ENCODE measurements at places on chromosomes 5 and 9.

- DNase-seq: no peak
Observed at GRCh38 chr5:103272377-103272776, 13.8 kb downstream of the MACIR start.

GRCh38 chr9:1531424-1531823 is 481.3 kb downstream of the DMRT2 start:
- DNase-seq: no peak

- DNase-seq: no peak
Observed at GRCh38 chr9:108565651-108566378, 290.0 kb downstream of the ACTL7B start.

DNA sequence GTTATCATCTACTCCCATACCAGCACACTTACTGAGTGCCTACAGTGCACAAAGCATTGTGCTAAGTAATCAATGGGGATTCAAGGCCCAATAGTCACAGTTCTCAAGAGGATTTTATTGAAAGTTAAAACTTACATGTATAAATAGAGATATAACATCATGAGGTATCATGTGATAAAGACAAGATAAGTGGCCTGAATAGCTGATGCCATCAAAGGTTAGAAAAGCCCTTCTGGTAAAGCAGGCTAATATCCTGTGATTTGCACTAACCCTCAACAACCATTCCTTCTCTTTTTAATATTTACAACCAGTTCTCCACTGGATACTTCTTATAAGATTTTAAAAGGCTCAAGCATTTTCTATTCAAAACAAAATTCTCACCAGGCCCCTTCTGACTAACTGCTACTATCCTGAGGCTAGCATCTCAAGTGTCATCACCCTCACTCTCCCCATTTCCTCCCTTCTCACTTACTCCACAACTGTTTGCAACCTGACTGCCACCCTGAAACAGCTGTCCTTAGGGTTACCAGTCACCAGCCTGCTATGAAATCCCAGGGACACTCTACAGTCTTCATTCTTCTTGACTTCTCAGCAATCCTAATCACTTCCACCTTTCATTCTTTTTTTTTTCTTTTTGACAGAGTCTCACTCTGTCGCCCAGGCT is 377.9 kb downstream of the ENC1 start:
- DNase-seq: no peak

DNA sequence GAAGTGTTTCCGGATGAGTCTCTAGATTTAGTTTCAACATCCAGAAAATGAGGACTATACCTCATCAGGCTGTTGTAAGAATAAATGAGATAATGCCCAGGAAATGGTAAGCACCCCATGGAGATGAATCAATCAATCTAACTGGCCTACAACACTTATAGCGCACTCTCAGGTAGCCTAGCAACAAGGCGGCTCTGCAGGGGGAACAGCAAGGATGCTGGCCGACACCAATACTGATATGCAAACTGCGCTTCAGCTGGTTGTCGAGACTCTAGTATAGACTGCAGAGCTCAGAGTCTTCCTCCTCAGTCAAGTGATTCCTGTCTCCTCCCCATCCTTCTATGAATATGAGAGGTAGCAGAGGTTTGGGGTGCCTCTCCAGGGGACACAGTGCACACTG is 218.8 kb upstream of the WWC1 start:
- DNase-seq: no peak

DNA sequence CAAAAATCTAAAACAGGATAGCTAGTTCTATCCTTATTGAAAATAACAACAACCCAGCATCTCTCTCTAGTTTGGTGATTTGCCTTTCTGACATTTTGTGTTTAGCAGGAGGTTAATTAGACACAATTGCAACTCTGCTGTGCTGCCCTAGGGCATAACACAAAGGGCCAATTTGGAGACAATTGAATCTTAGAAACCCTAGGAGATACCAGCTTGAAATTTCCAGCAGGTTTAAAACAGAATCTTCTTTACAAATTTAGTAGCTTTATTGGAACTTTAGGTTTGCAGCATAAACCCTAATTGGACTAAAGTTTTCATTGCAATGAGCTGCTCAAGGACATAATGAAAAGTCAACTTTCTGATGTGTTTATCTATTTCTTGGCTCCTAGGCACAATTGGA is 166.7 kb upstream of the FER start:
- DNase-seq: no peak

- no peak for DNase-seq
Observed at GRCh38 chr5:56402266-56403220, 169.4 kb upstream of the ANKRD55 start.

DNA sequence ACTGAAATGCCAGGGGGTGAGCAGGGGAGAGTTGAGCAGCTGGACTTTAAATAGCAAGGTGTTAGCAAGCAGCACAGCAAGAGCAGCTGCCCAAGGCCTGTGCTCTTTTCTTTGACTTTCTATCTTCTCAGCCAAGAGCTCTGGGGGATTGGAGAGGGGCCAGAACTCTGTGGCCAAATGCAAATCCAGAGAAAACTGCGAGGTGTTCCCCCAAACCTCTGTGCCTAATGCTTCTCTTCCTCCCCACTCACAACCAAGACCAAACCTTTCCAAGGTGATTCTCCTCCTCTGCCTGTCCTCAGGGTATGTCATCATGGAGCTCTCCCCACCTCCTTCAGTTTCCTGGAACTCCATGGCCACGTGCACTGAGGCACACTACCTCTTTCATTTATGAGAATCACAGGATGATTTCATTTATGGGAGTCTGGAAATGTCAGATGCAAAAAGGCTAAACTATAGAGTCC is 118.7 kb upstream of the WWC1 start:
- DNase-seq: no peak

DNA sequence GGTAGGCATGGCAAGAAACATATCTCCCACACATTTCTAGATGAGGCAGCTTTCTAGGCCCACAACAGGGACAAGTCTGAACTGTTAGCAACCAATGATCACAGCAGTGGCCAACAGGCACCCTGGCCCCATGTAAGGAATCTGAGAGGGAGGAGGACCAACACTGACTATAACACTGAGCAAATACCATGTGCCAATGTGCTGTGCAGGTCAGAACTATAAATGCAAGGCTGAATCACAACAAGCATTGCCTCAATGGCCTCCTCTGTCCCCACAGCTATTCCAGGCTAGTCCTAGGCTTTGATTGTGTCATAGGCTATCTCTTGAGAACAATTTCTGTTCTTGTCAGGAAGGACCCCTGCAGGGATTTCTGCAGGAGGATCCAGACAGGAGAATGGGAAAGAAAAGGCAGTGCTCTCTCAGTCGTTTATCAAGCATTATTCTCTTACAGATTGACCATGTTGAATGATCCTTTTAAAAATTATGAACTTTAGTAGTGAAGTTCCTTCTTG is 221.2 kb downstream of the TLE1 start:
- no peak for DNase-seq

DNA sequence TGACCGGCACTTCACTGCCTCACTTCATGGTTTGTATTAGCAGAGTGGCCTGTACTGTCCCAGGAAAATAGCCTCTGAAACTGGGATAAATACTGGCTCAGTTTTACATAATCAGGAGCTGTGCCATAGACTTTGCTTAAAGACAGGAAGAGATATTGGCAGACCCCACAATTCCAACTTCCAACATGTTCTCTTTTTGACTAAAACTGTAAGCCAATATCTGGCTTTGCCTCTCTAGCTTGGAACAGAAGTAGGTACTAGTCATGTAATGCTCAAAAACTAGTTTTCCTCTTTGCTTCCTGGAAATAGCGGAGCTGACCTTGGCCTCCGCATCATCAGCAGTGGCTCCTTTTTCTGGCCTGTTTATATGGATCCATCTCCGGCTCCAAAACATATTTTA is 276.9 kb downstream of the CDH9 start:
- DNase-seq: no peak

DNA sequence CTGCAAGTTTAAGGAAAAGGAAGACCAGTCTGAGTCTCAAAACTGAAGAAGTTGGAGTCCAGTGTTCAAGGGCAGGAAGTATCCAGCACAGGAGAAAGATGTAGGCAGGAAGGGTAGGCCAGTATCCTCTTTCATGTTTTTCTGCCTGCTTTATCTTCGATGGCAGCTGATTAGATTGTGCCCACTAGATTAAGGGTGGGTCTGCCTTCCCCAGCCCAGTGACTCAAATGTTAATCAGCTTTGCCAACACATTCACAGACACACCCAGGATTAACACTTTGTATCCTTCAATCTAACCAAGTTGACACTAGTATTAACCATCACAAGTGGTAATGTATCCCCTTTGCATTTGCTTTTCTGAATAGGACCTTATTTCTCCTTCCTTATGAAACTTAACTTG is 535.9 kb upstream of the FTMT start:
- DNase-seq: no peak

DNA sequence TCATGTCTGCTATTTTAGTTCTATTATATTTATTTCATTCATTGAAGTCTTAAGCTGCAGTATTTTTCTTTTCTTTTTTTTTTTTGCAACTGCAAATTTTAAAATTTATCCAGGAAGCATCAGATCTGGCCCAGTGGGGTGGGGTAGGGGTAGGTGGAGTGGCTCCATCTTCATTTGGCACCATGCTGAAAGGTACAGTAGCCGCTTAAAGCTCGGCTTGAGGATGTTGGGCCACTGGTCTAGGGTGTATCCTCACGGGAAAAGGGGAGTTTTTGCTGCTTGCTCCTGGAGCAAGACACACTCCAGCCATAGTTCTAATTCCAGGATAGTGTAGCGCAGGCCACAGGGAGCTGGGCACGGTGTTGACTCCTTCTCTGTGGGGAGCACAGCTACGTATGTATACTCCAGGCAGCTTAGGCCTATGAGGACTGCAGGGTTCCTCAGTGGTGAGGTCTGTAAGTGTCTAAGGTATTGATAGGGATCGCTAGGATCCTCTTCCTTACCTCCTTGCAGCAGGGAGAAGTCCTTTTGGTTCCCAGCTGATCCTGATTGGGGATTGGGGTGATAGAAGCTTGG is 22.7 kb downstream of the RCL1 start:
- DNase-seq: no peak

DNA sequence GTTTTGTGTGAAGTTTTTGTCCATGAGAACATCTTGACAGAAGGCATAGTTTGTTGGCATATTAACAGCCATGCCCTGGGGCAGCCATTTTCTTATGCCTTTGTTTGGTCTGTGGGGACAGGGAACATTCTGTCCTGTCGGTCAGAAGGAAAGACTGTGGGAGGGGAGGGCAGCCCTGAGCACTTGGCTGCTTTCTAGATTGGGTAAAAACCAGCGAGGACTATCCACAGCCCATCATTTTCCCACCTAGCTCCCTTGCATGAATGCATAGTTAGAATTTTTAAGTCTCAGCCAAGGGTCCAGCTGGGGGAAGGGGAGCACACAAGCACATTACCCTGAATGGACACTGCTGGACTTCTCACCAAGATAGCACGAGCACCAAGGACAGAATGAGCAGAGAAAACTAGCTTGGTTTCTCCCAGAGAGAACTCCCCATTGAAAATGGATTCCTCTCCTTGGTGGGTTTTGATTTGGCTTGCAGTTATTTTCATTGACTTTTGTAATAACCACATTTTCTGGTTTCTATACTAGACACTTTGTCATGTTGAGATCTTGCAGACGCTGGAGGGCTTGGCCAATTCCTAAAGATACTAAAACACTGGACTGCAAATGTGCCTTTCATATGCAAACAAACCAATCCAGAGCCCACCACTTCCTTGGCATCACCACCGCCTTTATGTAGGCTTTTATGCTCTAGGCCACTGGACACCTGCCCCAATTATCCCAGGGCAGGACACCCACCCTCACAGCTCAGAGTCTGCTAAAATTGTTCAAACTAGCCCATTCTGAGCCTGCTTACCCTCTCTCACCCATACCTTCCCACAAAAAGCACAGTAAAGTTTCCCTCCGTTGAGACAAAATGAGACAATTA is 129.9 kb downstream of the BOD1 start:
- DNase-seq: no peak

GRCh38 chr5:75671506-75671905 is 45.7 kb downstream of the POC5 start:
- DNase-seq: no peak

GRCh38 chr9:127884427-127884911 is 7.0 kb upstream of the AK1 start:
- DNase-seq: no peak

DNA sequence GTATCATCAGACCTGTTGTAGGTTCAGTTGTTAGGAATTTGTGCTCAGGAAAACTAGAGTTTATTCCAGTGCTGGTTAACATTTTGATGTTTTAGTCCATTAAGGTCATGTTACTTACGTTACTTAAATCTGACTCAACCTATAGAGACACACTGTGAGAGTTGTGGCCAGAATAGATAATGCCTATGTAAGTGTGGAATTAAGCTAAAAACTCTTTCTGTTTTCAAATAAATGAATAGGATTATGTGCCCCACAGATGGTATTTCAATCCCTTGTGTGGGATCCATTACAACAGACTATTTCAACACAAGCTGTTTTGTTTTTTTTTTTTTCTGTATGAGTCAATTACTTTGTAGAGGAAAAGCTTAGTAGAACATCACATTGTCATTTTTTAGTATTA is 68.1 kb downstream of the MEGF10 start:
- DNase-seq: no peak

DNA sequence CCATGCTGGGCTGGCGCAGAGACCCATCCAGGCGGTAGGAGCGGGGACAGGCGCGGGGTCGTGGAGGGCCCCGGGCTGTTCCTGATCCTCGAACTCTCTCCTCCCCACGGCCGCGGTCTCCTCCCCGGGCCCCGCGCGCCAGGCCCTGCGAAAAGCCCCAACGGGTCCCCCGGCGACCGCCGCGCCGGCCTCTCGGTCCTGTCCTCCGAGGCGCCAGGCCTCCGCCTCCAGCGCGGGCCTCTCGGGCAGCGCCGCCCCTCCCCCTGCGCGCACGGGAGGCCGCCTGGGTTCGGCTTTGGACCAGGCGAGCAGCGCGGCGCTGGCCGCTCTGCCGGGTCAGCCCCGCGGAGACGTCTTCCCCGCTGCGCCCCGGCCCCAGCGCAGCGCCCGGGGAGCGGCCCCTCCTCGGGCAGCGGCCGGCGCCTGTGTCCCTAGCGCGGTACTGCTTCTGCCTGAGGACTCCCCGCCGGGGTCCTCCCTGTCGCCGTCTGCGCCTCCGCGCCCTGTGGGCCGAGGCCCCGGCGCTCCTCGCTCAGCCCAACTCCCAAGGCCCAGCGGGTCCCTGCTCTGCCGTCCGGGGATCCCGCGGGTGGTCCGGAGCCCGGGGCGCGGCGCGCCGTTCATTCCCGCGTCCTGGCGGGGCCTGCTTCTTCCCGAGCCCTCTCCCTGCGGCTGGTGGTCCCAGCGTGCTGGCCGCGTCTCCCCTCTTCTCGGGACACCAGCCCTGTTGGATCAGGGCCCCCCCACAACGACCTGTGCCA is 13.4 kb downstream of the COL23A1 start:
- no peak for DNase-seq

- peak; percentile 79 for DNase-seq
Observed at GRCh38 chr9:133238272-133238850, 29.3 kb upstream of the OBP2B start.

- DNase-seq: no peak
Observed at GRCh38 chr9:114474425-114474824, 30.8 kb downstream of the WHRN start.

DNA sequence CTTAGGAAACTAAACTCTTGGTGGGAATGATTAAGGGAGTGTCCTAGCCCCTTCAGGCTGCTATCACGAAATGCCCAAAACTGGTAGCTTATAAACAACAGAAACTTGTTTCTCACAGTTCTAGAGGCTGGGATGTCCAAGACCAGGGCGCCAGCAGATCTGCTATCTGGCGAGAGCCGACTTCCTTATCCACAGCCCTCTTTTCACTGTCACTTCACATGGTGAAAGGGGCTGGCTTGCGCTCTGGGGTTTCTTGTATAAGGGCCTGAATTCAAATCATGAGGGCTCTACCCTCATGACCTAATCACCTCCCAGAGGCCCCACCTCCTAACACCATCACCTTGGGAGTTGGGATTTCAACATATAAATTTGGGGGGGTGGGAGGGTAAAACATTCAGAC is 49.1 kb downstream of the IPPK start:
- no peak for DNase-seq
